ENCODE measurements at places on chromosomes 1 and 21. TPM values are rescaled to one million over a fixed set of nuclear protein-coding genes. Genes with fewer than 3 reads are reported as not detected.

DNA sequence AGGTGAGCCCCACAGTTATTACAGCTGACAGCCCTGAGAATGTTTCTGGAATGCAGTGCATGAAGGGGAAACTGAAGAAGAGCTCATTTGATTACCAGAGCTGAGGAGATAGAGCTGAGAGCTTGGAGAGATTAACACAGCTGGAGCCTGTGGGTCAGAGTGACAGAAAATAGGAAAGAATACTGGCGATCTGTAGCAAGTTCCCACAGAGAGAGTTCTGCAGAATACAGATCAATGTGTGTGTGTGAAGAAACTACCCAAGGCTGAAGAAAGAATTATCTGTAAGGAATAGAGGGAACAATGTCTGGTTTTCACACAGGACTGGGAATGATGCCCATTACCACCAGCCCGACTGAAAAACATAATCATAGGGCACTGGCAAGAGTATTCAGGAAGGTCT, 103.6 kb upstream of the SNX7 start:
- no peak for DNase-seq

CHRM3 gene
- 2.6 TPM for total RNA-seq

GRCh38 chr1:231682779-231683178, 56.2 kb downstream of the DISC1 start:
- no peak for DNase-seq

GRCh38 chr1:231016966-231017365, 23.1 kb downstream of the FAM89A start:
- no peak for DNase-seq

TCHHL1 gene
- not detected for total RNA-seq

MXRA8 gene
- 0.56 TPM for total RNA-seq

ESRRG gene
- total RNA-seq, result not detected

DNA sequence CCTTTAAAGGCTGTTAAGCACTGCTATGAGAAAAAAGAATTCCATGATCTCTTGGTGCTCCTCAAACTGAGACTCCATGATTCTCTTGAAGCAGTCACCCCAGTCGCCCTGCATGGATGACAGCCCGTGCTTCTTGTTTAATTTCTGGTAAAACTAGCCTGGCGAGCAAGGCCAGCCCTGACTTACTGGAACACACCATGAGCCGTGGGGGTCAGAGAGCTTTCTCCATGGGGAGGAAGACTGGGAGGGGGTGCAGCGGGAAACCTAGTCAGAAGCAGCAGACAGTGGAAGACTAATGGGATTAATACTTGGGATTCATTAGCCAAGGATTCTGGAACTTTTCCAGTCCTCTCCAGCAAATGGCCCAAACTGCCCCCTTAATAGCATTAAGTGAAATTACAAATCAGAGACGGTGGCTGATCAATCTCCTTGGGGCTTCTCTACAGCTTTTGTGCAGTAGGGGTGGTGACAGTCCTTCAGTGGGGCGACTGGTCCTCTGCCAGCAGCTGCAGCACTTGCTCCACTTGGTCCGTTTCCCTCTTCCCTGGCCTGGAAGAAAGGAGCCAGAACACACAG, 57.2 kb upstream of the LRRN2 start:
- no peak for DNase-seq

S100A16 gene
- total RNA-seq, result 581 TPM

GPR3 gene
- total RNA-seq, result 0.51 TPM

PLA2G2C gene
- not detected for total RNA-seq

- DNase-seq, result no peak
These were observed 64.0 kb downstream of the SLC9A1 start for GRCh38 chr1:27090911-27091310.

DNA sequence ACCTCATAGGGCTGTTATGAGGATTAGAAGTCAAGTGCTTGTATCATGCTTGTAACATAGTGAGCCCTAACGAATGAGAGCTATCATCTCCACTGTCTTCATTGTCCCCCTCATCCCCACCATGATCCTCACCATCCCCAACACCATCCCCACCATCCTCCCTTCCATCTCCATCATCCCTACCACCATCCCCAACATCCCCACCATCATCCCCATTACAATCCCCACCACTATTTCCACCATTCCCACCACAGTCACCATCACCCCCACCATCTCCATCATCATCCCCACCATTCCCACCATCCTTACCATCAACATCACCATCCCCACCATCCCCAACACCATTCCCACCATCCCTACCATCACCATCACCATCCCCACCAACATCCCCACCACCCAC, 39.1 kb upstream of the PADI1 start:
- no peak for DNase-seq

- no peak for DNase-seq
These were observed 327.8 kb upstream of the USP24 start for GRCh38 chr1:55542901-55543504.

GRCh38 chr1:245881767-245882391, 625.2 kb downstream of the SMYD3 start:
- no peak for DNase-seq

DNA sequence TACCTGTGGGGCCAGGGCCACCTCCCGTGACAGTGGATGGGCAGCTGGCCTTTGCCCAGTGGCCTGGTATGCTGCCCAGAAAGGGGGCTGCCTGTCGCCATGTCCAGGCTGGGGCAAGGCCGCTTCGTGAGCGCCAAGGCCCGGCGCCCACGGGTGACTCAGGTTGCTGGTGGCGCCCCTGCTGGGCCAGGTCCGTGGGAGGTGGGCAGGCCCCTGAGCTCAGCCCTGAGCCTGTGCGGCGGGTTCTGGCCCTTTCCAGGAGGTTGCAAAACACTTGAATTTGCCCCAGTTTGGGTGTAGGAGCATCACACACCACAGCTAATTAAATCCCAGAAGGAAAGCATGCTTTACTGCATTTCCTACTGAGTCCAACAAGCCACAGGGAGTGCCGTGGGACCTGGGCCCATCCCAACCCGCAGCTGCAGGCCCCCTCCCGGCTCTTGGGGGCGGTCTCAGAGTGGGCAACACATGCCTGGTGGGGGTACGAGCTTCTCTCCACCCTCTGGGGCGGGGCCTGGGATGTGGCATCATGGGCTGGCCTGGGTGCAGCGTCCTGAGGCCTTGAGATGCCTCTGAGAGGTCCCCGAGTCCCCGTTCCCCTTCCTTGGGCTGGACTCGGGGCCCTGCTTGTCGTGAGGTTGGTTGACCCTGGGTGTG, 159.8 kb downstream of the PEX14 start:
- DNase-seq, result no peak

DNA sequence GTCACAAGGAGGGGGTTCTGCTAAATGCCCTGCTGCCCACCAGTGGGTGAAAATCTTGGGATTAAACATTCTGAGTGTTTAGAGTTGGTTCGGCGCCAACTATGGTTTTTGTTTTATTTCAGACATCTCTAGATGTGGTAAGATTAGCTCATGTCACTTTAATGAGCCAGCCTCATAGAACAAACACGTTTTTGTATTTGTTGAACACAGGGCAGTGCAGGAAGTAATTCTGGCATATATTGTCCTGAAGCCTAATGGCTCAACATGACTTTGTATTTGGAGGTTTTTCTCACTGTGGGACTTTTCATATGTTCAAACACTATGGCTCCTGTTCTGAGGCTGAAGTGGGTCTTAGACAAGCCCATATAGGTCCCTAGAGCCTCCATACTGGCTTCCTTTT, 107.8 kb downstream of the NGF start:
- no peak for DNase-seq

ANGPTL7 gene
- not detected for total RNA-seq

- DNase-seq, result no peak
These were observed 36.8 kb downstream of the B3GALT5 start for GRCh38 chr21:39649526-39649925.
